Activated CD4-positive, alpha-beta T cell treated with anti-CD3 and anti-CD28 coated beads, Interleukin-2, amount 10 ng/mL, durations not matched to agents 7 days and 5 days (primary cell): ENCODE measurements at places on chromosomes 2 and 18.

- no peak for DNase-seq
These were observed 437.0 kb upstream of the ETAA1 start for GRCh38 chr2:66960161-66960560.

DNA sequence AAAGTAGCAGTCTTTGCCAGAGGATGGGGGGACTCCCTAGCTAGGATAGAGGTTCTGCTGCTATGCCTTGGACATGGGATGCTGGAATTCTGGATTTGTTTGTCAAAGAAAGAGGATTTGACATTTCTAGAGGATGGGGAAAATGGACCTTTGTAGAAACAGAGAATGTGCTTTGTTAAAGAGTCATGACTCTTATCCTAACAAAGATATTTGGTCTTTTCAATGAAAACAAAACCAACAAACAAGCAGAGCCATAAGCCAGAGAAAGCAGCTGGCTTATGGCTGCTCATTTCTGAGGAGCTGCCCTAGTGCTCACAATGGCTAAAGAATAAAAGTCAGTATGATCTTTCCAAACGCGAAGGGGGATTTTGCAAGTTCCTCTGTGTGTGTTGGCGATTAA lies 40.8 kb upstream of the MAPRE2 start:
- no peak for DNase-seq

- DNase-seq, result no peak
These were observed 14.7 kb downstream of the CDC42EP3 start for GRCh38 chr2:37656512-37657423.

DNA sequence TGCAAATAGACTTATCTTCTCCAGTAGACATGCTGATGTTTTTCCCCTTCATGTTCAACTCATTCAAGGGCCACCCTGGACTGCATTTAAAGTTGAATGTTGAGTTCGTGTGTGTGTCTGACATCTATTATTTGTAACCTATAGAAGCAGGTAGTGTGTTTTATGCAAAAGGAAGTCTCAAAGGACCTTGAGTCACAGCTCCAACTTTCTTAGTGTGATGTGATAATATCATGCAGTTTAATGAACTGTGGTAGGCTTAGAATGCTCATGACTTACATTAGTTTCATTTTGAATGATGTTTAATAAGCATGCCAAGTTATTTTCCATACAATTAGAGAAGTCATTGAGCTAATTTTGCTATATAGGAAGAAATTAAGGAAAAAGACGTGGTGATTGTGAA lies 67.9 kb downstream of the CERS6 start:
- DNase-seq, result no peak

- DNase-seq, result no peak
These were observed 88.1 kb downstream of the THNSL2 start for GRCh38 chr2:88258208-88258607.

DNA sequence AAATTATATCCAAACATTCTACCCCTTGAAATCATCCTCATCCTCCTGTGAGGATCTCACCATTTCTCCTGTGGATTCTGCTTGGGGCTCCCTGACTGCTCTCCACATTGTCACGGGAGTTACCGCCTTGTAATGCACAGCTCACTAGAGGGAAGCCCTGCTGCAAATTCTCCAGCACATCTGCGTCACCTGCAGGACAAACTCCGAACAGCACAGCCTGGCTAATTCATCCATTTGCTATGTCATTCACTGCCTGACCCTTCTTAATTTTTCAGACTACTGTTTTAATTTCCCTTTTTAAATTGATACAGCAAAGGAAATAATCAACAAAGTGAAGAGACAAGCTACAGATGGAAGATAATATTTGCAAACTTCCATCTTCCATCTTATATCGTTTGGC lies 627.4 kb downstream of the FBXO15 start:
- DNase-seq, result no peak

GRCh38 chr2:24228470-24228869 lies 53.6 kb downstream of the FAM228A start:
- no peak for DNase-seq

DNA sequence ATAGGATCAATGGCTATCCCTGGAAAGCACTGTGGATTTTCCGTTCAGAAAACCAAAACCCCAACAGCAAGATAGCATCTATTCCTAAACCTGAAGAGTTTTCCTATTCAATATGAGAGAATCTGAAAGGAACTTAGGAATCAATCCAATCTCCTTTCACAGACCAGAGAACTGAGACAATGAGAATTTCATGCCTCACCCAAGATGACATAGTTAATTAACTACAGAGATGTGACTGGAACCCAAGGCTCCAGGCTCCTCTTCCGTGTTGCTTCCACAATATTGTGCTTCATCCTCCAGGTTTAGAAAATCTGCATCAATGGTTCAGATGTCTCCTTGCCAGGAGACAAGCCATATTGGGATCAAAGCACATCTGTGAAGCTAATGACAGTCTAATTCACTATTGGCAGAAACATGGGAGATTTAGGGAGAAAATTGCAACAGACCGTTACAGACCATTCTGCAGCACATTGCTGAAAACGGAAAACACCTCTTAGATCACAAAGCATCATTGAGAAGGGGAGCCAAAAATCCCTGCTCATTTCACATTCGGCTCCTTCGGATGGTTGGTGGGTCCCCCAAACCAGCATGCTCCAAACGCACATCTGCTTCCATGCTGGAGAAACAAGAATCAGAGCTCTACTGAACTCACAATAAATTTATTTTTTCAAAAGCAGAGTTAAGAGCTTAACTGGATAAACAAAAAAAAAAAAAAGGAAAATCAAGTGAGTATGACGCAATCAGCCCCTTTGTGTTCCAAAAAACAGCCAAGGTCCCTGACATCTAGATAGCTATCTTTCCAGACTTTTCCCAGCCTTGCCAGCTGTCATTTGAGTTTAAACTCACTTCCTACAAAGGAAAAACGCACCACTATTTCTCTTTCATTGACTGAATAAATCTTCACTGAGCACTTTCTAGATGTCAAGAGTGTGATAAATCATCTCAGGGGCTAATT lies 290.3 kb downstream of the C1D start:
- DNase-seq, result no peak

DNA sequence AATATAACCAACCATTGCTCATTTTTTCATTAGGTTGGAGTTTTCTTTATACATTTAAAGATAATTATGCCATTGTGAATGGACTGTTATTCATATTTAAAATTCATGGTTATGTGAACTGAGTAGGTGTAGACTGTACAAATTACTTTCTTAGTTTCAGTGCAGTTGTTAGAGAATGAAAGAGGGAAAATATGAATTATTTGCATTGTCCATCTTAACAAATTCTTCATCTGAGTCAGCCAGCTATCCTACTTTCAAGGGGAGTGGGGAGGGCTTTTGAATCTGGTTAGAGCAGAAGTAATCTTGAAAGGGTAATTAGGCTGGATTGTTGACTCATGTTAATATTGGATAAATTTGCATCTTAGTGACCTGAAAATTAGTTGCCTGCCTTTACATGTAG lies 212.0 kb downstream of the MCFD2 start:
- no peak for DNase-seq

DNA sequence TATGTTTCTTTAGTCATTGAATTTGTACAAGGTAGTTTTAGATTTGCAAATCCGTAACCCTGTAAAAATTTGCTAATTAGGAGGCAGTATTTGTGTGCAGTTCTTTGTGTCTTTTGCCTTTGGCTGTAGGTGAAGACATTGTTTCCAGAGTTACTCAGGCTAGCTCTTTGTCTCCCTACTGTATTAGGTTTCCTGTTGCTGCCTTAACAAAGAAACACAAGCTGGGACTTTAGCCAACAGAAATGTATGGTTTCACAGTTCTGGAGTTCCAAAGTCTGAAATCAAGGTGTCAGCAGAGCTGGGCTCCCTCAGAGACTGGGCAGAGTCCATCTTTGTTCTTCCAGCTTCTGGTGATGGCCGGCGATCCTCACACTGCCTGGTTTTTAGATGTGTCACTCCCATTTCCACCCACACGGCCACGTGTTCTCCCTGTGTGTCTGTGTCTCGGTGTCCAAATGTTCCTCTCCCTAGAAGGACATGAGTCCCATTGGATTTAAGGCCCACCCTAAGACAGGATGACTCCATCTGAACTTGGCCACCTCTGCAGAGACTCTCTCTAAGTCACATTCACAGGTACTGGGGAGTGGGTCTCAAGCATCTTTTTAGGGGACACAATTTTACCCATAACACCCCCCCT lies 309.7 kb downstream of the GALR1 start:
- no peak for DNase-seq

DNA sequence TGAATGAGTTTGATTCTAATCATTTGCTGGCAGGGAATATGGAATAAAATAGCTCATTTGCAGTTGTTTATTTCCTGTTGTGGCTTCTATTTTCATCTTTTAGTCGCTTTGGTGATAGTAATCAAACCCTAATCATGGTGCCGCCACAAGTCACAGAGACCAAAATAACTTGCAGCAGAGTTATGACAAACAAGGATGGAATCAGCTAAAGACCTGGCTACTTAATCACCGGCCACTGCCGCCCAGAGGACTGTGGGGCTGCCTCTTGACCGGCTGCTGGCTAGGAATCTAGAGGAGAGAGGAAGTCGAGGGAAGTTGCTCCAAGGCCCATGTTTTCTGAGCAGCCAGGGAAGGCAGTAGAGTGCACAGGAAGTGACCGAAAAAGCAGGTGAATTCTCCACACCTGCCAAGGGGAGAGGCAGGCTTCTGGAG lies 5.1 kb upstream of the SMAD7 start:
- DNase-seq, result no peak

GRCh38 chr18:80178935-80179818 lies 68.1 kb downstream of the PARD6G start:
- no peak for DNase-seq

- no peak for DNase-seq
These were observed 9.7 kb downstream of the TMEM18 start for GRCh38 chr2:667332-667999.

- DNase-seq, result no peak
These were observed 7.0 kb downstream of the GPR45 start for GRCh38 chr2:105248316-105249070.

- no peak for DNase-seq
These were observed 100.8 kb upstream of the ATP5MC3 start for GRCh38 chr2:175282300-175282699.

- DNase-seq, result no peak
These were observed 23.7 kb downstream of the MRPS9 start for GRCh38 chr2:105061560-105061959.

DNA sequence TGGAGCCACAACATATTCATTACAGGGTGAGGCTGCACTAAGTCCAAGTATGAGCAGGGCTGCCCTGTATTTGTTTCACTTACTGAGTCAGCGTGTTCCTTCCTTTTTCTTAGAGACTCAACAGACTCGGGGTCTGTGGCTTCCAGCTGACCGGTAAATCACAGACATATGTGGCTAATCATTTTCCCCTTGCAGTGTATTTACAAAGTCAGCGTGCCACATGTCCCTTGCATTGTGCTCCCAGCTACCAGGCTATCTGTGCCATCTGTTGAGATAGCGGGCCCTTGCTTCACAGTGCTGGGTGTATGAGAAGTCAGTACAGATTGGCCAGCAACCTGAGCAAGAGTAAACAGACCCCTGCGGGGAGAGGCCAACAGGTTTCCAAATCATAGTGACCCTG lies 254.3 kb downstream of the LRRTM1 start:
- DNase-seq, result no peak

GRCh38 chr2:98020992-98021713 lies 25.4 kb upstream of the TMEM131 start:
- no peak for DNase-seq

DNA sequence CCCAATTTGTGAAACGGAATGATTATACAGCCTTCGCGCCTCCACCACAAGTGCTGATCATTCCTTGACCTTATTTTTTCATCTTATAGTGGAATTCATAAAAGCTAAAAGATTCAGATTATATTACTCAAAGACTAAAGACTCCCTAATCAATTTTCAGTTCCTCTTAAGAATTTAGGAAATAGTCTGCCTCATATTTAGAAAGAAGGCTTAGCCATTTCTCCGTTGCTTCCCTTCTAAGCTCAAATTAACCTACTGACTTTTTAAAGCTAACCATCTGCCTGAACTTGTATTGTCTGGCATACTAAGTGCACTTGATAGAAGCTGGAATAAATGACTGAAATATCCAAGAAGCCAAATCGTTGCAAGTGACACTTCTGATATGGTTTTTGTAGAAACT lies 44.7 kb downstream of the HNRNPLL start:
- no peak for DNase-seq

GRCh38 chr18:25327584-25327983 lies 24.4 kb downstream of the ZNF521 start:
- no peak for DNase-seq

DNA sequence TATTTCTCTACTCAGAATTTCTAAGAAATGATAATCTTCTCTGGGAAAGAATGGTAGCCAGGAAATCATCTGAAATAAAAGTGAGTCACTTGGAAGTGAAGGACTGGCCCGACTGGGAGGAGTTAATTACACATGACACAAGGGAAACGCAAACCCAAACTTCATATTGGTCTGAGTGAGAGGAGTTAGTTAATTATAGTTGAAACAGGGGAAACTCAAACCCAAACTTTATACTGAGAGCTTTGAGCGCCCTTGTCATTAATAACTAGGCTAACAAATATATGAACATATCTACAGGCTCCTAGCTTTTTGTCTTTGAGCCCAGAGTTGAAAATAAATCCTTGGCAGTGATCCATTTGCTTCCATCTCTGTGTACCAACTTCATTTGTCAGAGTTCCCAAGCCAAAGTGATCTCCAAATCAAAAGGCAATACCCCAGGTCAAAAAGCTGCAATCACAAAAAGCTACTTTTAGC lies 187.8 kb upstream of the COL3A1 start:
- DNase-seq, result no peak

DNA sequence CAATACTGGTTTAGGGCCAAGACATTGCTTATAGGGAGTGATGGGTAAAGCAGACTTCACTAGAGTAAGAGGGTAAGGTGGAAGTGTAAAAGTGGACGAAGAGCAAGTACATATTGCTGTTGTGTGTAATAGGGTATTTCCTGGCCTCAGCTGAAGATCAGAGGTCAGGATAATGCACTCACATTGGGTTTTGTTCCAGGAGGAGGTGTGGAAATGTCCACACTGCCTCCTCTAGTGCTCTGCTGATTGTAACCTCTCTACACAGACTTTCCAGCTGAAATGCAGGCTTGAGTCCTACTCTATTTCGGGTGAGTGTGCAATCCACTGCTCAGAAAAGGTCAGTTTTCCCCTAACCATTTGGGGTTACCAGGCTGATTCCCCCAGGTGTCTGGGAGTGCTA lies 41.7 kb upstream of the PLA2R1 start:
- no peak for DNase-seq

- DNase-seq, result no peak
These were observed 234.8 kb downstream of the ALPK2 start for GRCh38 chr18:58394046-58394445.

DNA sequence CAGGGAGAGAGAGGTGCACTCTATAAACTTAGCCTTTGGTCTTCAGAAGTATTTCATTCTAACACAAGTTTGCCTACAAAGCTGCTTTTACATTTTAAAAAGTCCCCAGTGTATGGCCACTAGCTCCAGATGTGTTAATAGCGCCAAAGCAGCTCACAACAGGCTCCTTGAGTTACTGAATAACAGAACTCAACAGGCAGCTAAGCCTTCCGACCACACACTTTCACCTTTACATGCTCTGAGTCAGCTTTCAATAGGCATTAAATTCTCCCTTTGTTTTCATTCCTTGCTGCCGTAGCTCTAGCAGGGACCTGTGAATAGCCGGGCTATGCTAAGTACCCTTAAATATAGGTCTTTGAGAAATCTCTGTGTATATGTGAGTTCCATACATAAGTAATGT lies 262.8 kb upstream of the PARD3B start:
- no peak for DNase-seq

- no peak for DNase-seq
These were observed 273.2 kb downstream of the MTX2 start for GRCh38 chr2:176542476-176542875.
